ENCODE measurements at places on chromosomes 7 and 10. TPM values are rescaled to one million over a fixed set of nuclear protein-coding genes. Genes with fewer than 3 reads are reported as not detected.

DNA sequence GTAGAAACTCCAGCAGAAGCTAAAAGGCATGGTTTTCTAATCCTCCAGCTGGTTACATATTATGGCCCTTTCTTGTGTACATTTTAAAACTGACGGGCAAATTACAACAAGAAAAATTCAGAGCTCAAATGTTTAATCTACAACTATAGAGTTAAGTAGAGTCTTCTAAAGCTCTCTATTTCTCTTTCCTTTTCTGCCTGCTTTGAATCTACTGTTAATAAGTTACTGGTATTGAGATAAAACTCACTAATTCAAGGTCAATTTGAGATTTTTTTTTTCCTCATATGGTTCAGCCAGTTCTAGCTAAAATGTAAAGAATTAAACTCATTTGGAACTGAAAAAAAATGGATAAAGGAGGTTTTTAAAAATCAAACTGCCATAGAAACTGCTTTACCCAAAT, 1.6 kb upstream of the PRSS37 start:
- DNase-seq, result no peak

DNA sequence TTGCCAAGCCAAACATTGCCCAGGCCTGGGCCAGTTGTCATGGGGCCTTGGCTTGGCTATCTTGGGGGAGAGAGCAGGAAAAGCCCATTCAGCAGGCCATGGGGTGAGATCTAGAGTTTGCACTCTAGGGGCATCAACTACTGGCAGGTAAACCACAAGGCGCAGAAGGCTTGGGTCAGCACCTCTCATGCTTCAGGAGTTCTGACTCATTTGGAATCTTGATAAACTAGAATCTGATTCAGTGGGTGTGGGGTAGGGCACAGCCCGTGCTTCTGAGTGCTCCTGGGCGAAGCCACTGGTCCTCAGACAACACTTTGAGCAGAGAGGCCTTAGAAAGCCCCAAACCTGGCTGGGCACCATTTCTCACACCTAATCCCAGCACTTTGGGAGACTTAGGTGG, 81.1 kb downstream of the RGS10 start:
- no peak for DNase-seq

DNA sequence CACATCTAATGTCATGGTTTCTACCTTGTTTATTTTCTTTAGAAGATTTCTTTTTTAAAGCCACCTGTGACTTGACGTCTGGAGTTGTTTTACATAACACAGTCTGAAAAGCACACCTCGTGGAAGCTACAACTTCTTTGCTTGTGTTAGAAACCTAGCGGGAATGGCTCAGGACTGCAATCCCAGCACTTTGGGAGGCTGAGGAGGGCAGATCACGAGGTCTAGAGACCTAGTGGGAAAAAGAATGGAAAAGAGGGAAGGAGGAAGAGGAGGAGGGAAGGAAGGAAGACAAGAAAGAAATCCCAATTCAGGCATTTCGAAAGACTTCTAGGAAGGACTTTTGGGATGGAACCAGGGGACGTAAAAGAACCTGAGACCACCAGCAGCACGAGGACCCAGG, 146.3 kb upstream of the CELF2 start:
- DNase-seq, result no peak

The TMEM196 gene
- not detected for total RNA-seq

DNA sequence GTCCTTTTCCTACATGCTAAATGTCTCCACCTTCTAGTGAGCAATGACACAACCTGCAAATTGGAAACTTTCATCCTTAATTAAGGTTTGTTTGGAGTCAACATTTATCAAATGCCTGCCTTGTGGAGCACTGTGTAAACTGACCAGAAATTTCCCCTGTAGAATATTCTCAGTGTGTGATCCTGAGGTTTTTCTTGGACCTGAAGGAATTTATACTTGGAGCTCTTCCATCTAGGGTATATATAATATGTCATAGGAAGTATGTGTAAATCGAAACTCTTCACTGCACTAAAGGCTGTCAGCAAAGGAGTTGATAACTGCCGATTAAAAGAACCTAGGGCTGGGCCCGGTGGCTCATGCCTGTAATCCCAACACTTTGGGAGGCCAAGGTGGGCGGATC, 152.4 kb downstream of the NSUN6 start:
- DNase-seq, result no peak

DNA sequence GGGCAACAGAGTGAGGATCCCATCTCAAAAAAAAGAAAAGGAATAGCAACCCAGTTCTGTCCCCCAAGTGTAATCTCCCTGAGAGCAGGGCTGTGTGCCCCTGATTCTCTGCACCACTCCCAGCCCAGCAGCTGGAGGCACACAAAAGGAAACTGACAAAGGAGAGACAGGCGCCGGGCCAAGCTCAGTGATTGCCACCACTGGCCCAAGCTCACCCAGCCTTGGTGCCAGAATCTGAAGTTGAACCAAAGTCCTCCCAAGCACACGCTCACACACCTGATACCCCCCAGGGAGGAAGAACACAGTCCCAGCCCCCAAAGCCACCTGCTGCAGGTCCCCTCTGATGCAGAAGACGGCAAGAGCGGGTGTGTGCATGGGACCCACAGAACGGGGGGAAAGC, 50.3 kb downstream of the TNRC18 start:
- DNase-seq, result no peak

DNA sequence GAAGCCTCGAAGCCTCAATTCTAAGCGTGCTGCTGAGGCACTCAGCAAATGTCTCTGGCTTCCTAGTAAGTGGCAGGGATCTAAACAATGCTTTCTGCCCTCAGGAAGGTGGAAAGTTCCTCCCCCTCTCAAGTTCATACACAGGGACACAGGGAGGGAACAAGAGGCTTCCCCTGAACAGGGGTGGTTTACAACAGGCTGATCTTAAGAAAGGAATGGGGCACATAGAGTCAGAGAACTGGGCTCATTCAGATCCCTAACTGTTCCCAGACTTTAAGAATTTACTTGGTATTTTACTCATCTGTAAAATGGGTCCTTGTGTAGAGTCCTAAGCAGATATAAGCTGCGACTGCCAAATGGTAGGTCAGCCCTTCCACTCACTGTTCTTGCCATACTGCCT, 2.5 kb downstream of the TNS3 start:
- no peak for DNase-seq

The OR2A1 gene
- total RNA-seq, result 0.10 TPM

- no peak for DNase-seq
These were observed 129.9 kb downstream of the KBTBD2 start for GRCh38 chr7:32761451-32762205.

DNA sequence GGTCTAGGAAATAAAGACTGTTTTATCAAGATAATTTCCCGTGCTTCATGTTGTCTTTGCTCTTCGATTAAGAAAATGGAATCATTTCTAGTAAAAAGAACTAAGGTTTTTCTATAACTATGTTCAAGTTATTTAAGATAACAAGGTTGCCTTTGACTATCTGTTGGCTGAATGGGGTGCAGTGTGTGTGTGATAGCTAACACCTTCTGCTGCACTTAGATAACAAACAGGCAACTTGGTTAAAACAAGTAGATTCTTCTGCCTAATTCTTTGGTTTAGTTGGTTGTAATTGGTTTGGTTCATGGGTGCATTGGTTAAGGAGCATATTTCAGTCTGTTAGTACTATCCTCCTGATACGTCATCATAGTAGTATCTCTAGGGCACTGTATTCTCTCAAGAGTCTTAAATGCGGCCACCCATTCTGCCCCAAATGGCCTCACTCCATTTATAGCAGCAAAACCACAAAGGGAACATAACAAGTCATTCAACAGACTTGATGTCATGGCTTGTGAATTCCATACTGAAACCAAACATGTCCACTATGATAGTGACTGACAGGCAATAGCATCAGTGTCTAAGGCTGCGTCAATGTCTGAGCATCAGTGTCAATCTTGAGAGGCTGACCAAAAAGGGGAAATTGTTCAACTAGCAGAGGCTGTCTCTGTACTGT, 55.7 kb downstream of the CCDC3 start:
- DNase-seq, result no peak

The ANKRD22 gene
- total RNA-seq, result 4.1 TPM

DNA sequence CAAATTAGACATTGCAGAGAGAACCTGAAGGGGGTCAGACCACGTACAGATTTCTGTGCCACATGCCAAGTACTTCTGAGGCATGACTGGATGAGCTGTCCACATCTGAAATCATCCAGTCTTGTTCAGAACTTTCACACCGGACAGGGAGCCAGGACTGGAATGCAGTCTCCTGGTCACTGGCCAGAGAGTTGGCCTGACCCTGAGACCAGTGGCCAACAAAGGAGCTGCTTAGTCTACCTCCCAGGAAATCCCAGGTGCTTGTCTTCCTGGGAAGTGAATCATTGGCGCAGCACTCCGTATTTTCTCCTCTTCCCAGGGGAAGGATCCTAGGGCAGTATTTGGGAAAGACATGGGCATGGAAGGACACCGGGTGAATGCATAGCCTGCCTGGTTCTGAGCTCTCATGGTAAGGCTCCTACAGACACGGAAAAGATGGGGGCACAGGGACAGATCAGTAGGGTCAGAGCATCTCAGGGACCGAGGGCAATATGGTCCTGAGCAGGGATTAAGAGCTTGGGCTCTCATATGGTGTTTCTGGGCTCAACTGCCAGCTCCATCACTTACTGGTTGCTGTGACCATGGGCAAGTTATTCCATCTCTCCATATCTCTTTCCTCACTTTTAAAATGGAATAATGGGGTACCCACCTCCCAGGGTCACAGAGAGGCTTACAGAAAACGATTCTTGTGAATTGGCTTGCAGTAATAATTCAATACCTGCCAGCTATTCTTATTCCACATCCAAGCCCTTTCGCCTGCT, 1.3 kb upstream of the SCD start:
- no peak for DNase-seq

Data from tongue (tissue), 3 donors.